ENCODE measurements at places on chromosomes 7 and 10.

DNA sequence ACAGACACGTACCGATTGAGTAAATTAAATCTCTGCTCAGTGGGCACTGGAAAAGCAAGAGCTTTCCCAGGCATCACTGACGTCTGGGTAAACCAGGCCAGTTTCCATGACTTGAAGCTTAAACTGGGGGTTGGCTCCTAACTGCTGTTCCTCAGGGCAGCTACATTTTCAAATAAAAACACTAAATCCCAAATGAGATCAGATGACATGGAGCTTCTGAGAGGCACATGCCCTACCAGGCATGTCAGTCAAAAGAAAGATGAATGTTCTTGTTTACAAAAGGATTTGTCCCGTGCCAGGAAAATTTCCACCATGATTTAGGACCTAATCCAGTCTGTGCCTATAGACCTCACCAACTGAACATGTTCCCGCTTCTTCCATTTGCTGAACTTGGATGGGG, 220.2 kb downstream of the KCNMA1 start:
- no peak for DNase-seq

- no peak for DNase-seq
Observed at GRCh38 chr7:127635659-127636285, 16.2 kb upstream of the SND1 start.

DNA sequence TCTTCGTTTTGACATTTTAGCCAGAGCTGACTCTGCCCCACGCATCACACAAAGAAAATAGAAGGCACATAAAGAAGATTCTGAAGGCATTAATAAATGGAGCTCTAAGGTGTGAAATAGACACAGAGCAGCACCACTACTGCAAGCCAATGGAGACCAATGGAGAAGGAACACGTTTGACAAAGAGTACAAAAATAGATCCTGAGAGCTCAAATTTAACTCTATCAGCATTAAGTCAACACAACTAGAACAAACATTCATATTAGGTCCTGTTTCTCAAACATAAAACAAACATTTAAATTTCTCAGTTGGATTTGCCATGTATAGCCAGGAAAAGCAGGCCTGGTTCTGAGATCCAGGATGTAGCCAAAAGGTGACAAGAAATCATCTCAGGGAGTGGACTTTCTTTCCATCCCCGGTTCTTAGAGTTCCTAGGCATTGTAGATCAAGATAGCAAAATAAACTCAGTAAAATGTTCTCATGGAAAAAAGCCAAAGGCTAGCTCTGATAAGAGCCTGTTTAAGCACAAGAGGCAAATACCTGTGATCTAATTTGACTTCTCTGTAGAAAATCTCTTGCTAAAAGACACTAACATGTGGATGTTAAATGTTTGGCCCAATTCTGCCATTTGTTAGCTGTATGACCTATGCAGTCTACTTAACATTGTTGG, 174.2 kb upstream of the VIPR2 start:
- no peak for DNase-seq

DNA sequence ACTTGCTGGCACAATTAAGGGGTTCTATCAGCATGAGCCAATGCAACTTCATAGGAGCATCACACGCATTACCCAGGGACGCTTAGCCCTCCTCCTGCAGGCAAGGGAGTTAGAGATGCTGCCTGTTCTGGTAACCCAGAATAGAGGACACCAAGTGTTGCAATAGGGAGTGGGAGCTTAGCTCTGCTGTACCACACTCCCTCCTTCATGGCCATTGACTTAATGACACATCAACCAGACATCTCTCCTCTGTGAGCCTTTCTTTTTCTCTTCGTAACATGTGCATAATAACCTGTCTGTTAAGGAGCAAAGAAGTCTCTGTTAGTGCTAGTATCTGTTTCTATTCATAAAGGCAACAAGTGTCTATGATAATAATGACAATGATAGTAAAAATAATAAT, 282.4 kb downstream of the SORCS3 start:
- DNase-seq: peak; percentile 58

DNA sequence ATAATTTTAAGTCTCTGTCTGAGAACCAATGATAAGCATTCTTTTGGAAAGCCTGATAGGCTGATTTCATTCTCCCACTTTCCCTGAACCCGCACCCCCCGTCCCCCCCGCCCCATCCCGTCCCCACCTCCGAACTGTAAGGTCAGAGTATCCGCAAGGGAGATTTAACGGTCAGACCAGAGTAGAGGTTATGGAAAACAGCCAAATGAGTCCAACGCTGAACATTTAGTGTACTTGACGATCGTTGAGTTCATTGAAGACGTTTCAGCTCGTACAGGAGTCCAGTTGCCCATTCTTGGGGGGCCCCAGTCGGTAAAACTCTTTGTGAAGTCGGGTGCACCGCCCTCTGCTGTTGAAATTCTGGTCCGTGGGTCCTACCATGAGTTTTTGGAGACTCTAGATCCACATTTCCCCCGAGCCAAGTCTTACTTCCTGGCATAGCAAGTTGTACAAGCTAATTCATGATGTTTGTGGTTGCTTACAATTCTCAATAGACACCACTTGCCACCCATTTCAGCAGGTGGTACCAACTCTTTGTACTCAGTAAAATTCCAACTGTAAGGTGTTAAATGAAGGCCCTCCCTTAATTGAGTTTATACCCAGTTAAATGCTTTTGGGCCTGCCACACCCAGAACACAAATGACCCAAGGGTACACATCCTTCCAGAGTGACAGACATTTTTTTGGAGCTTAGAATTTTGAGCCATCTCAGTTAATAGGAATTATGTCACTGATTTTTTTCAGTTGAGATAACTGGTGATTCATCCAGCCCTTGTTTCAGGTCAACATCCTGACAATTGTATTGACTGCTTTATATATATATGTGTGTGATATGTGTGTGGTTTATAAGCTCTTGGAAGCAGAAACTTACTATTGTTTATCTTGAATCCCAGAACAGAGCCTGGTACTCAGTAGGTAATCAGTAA, 1.2 kb downstream of the MARCHF5 start:
- DNase-seq: peak; percentile 52

GRCh38 chr10:59090817-59091622, 85.4 kb upstream of the PHYHIPL start:
- DNase-seq: no peak

GRCh38 chr10:31623466-31623865, 304.4 kb downstream of the ZEB1 start:
- peak; percentile 54 for DNase-seq
